ENCODE measurements at places on chromosomes 16 and 17.

DNA sequence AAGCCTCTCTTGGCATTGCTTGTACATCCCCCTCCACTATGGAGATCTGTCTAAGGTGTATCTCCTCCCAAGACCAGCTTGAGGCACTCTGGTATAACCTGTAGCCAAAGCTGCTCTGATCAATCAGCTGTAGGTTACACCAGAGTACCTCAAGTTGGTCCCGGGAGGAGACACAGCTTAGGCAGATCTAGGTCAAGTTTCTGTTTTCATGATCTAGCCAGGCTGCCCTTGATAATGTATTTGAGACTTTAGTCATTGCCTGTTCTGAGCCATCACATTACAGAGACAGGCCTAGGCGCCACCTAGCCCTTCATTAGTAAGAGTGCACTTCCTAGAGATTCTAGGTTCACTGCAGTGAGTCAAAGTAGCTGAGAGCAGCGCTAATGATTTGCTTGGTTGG lies 31.4 kb downstream of the ASGR1 start:
- DNase-seq: no peak

DNA sequence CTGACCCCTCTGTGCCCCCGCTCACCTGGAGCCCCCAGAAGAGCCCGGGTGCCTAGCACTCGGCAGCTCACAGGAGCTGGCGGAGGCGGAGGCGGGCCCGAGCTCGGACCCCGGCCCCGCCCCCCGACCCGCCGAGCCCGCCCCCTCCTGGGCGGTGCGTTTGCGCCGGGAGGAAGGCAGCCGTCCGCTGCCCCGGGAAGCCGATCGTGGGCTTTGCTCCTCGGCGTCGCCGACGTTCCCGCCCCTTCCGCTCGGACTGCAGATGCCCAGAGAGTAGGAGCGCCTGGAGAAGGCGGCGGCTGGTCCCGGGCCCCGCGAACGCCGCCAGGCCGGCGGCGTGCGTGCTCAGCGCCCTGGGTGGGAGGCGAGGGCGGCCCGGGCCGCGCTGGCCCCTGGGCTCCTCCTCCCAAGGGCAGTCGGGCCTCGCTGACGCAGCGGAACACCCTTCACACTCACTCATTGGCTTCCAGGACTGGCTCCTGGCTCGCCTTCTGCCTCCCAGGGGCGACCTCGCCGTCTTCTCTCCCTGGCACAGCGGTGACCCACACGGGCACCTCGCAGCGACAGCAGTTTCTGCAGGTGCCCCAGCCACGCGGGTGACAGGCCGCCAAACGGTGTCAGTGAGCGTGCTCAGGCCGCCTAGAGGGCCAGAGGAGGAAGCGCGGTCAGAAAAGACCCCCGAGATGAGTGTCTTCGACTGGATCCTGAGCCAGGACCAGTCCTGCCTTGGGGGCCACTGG lies at the start of gene PLSCR3:
PLSCR3 (minus strand) TSS at position 74 of the 740 bp plus-strand sequence. CDS start 415 bp downstream, outside the sequence.
- DNase-seq: peak; percentile 93

DNA sequence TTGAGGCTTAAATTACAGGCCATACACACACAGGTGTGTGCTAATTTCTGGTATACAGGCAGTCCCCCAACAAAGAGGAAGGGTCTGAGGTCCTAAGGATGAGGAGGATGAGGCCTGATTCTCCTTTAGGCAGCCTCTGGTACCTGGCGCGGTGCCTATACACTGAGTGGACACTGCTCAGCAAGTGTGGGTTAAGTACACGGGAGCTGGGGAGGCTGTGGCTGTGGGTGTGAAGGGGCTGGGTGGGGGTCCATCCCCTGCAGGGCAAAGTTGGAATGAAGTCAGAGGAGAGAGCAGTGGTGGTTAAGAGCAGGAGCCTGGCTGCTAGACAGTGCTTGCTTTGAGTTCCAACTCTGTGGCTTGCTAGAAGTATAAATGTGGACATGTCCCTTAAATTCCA lies 10.9 kb downstream of the MRM1 start:
- DNase-seq: no peak

- DNase-seq: no peak
Observed at GRCh38 chr16:11511801-11512200, 74.9 kb downstream of the LITAF start.

GRCh38 chr16:14308368-14308723 lies 237.2 kb downstream of the MRTFB start:
- no peak for DNase-seq

GRCh38 chr17:50550661-50551432 lies 3.9 kb downstream of the SPATA20 start:
- peak; percentile 87 for DNase-seq

DNA sequence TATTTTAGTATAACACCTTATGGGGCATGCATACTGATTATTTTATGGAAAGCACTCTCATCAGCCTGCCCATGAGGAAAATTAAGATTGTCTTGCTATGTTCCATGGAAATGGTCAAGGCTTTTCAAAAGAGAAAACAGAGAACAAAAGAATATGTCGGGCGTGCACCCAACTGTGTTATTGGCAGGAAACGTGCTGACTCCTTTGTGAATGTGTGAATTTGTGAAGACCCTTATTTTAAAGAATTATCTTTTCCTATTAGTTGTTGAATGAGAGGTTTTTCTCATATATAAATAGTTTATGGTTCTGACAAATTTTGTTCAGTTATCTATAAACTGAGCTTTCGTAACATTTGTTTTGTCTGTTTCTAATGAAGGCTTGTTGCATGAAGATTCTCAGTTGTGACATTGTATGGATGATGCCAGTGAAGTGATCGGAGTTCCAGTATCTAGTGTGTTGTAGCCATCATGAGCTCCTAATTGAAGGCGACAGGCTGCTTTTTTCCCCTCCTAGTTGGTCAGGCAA lies 180.0 kb downstream of the BCAS3 start:
- DNase-seq: no peak

GRCh38 chr17:32226886-32227285 lies 38.7 kb upstream of the RHBDL3 start:
- no peak for DNase-seq

DNA sequence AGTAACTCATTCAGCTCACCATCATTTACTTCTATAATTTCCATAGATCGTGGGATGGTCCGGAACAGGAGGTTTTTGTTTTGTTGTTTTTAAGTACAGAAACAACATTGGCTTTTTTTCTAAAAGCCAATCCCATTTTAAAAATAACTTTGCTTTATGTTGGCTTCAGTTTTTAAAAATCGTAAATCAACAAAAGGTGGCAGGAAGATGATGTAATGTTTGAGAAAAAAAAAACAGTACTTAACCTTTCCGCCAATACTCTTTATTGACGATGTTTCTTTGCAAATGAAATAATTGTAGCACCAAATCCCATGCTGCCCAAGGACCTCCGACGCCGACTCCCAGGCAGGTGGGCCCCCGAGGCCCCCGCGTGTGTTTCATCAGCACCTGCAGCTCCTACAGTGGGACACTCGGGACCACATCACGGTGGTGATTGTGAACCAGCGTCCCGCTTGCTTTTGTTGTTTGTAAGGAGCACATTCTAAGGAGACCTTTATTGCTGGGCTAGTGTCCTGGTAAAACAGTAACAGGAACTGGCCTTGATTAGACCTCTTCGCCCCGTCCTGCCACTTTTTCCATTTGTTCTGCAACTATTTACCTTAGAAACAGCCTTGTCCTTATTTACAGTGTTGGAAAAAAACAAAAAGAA lies 140.2 kb upstream of the CHMP6 start:
- no peak for DNase-seq

DNA sequence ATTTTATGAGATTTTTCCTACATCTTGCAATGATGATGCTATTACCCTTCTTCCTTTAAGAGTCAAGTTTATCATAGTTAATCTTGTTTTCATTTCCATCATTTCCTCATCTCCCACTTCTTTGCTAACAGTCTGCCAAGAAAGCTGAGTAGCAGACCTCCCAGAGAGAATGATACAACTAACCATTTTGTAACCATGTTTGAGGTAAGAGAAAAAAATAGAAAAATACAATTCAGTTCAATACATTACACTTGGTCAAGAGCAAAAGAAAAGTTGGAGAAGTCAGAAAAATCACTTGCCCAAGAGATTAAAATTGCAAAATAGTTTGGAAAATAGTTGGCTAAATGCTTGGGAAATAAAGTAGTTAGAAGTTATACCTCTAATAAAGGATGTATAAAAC lies 154.4 kb downstream of the ABCA8 start:
- DNase-seq: no peak

All from sciatic nerve (tissue), 2 donors.